ENCODE measurements at places on chromosomes 1 and 21. TPM values are rescaled to one million over a fixed set of nuclear protein-coding genes. Genes with fewer than 3 reads are reported as not detected.

DNA sequence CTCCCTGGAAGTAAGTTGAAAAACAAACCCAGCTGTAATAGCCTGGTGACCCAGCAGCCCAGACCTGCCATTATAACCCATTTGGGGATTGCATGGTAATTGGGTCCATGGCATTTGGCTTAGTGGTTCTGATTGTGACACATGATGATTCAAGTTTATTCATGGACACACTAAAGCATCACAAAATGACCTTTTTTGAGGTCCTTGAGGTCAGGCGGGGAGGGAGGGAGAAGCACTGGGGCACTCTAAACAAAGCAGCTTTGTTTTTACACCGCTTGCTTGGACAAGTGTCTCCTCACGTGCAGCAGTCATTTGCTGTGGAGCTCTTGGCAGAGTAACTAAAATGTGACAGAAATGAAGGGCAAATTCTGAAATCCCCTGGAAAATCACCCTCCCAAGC is 241.0 kb upstream of the SGIP1 start:
- DNase-seq = no peak

DNA sequence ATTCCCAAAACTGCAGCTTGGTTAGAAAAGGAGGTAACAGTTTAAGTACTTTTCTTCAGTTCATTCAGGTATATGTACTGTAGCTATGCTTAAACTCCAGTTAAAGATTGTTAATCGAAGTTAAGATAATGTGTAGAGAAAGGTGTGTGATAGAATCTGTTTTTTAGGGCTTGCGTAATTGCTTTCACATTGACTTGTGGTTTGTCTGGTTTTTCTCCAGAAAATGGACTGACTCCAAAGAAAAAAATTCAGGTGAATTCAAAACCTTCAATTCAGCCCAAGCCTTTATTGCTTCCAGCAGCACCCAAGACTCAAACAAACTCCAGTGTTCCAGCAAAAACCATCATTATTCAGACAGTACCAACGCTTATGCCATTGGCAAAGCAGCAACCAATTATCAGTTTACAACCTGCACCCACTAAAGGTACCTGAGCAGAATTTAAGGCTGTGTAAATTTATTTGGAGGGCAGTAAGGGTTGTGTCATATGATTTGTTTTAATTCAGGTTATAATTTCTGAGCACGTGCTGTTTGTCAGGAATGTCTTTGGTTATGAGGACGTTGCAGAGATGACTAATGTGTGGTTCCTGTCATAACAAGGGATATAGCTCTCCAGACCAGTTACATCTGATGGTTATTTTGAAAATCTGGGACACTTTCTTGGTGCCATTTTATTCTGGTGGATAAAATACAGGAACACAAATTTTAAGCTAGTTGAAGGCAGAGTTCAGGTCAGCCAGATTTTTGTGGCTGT is 26.0 kb downstream of the ATF6 start:
- DNase-seq = no peak

GRCh38 chr21:42234464-42235241 is 15.7 kb downstream of the ABCG1 start:
- DNase-seq = no peak

GRCh38 chr1:63327417-63328054 is 5.2 kb downstream of the FOXD3 start:
- peak; percentile 32 for DNase-seq

- no peak for DNase-seq
These were observed 167.4 kb downstream of the LRRC40 start for GRCh38 chr1:70038025-70038424.

GRCh38 chr21:26588446-26588845 is 15.4 kb upstream of the CYYR1 start:
- no peak for DNase-seq

DNA sequence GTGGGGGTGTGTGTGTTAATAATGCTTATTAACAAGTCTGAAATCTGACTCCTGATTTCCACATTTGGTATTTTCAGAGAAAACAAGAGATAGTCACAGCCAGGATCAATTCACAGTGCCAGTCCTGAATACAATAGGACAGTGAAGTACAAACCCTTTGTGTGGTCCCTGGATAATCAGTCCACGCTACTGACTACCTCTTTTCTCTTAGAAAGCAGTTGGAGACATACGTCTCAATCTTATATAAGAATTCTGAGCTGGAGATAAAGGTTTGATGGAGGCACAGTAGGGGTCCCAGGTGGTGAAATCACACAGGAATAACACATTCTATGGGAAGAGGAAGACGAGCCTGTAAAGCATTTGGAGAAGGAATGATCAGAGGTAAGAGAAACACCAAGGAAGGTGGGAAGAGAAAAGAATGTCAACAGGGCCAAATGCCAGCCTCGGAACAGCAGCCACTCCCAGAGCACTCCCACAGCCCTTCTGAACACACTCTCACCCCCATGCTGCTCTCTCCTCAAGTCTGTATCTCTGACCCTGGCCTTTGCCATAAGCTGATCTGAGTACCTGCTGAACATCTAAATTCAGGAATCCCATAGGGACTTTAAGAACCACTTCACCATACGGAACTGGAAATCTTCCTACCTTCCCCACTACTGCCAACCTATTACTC is 48.6 kb downstream of the TRAF5 start:
- DNase-seq = no peak

DNA sequence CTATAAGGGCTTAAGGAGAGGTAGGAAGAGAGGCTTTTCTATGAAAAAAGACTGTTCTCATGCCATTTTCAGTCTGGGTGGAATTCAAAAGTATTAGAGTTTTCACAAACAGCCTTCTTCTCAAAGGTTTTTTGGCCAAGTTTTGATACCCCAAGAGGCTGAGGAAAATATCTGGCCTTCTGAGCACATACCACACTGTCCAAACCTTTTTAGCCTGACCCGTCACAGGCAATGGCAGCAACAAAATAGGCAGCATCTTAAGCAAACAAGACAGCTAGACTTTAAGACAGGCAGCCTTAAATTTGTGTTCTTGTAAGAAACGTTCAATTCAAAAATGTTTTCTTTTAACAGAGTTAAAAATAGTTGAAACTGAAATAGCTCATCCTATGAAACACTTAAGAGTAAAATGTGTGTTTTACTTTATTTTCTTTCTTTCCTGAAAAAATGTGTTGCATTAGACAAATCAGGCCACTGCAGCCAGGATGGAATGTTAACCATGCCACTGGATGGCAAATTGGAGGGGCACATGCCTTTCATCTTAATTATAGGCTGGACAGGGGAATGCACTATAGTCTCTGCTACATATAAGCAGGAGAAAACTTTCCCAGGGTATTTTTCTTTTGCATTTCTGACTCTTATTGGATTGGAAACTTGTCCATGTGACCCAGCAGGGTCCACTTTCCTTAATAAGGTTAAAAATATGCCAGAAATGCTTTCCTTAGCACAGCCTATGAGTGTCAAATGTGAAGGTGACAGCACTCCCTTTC is 315.0 kb downstream of the TGFB2 start:
- DNase-seq = no peak

DNA sequence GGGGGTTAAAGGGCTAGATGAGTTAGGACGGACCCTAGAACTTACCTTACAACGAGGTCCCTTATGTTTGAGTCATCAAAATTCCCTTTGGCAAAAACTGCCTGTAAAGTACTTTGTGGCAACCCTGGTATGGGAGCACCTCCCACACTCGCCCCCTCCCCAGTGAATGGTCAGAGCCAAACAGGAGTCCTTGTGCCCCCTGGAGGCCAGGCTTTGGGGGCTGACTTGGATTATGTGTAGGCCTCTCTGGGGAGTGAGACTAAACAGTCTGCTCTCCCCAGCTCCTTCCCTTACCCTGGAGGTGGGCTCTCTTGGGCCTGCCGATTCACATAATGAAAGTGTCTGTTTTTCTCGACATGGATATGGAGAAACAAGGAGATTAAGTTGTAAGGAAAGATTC is 81.2 kb downstream of the ADCY10 start:
- no peak for DNase-seq

- no peak for DNase-seq
These were observed 185.6 kb upstream of the CAMK1G start for GRCh38 chr1:209397910-209398309.

DNA sequence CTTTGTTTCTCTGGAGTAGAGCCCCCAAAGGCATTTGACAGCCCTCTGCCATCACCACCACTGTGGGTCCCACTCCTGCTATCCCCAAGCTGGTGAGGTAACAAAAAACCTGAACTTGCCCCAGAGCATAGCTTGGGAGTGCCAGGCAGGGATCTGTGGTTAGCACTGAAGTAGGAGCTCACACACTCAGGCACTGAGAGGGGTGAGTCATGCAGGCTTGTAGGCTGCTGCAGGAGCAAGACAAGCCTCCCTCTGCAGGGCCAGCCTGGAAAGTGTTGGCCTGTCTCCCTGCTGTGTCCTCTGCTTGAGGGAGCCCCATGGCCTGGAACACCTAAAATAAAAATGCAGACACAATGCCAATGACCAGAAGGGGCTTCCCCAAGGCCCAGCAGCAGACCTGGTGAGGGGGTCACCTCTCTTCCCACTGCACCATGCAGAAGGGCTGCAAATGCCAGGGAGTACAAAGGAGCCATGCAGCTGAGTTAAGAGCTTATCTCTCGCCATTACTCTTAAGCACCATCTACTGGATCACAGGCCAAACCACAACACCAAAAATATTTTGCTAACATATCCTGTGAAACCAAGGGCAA is 108.9 kb upstream of the POGK start:
- DNase-seq = no peak

DNA sequence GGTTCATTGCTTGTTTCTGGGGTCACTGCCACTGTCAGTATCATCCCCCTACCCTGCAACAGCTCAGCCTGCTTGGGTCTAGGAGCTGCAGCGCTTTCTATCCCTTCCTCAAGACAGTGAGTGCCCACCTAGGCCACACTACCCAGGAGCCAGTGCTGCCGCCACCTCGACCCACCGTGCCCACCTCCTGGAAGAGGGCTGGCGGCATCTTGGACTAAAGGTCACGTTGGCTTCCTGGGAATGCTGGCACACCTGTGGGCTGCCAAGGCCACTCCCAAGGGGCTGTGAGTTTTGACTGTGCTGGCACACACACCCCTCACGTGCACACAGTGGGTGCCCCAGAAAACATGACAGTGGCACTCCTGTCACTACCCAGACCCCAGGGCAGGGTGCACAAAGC is 22.1 kb downstream of the CRYAA start:
- no peak for DNase-seq

- no peak for DNase-seq
These were observed 7.3 kb upstream of the SEC16B start for GRCh38 chr1:177977141-177977540.

DNA sequence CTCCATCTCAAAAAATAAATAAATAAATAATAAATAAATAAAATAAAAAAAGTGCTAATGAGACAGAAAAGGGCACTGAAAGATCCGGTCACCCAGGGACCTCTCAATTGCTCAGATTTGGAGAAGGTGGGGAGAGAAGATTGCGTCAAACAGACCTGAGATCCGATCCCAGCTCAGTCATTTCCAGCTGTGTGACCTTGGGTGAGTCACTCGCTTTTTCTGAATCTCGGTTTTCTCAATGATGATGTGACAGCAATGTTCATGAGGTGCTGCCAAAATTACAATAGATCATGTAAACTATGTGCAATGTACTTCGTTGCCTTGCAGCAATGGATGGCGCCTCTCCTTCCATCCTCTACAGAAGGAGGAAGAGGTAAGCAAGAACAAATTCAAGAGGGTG is 11.1 kb upstream of the MEF2D start:
- no peak for DNase-seq

DNA sequence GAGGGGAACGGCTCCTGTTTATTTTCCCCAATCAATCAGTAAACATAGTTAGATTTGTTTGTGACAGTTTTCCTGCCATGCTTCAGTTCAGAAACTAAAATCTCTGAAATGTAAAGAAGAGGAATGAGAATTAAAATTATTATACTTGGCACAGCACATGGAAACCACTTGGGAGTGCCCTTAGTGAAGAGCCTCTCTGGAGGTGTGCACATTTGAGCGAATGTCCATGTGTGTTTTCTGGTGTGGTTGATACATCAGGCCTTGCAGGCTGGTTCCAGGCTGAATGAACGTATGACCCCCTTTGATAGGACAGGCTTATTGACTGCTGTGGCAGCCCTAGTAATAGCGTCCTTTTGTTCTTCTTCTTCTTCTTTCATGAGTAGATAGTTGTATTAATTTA is 27.1 kb downstream of the C4BPA start:
- DNase-seq = no peak

- no peak for DNase-seq
These were observed 24.3 kb downstream of the ZMYND12 start for GRCh38 chr1:42431514-42431913.

DNA sequence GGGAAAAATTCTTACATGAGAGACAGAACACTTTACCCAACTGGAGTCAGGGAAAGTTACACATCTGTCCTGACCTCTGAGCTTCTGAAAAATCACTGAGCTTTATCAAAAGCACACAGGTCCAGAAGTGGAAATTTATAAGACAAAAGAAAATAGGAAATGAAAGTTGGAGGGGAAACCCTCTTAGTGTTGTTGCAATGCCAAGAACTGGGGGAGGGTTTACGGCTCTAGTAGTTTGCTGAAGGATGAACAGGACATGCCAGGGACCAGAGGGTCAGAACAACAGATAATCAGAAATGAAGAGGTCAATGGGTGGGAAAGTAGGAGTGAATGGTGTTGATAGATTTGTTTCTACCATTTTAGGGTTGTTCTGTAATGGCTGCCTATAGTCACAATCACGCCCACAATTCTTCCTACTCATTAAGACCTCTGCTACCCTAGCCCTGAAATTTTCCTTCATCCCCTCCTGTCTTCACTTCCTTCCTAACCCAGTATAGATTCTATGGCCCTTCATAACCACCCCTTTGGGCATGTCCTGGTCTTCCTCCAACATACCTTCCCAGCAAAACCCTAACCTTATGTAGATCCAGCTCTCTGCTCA is 30.3 kb upstream of the FMOD start:
- DNase-seq = no peak

DNA sequence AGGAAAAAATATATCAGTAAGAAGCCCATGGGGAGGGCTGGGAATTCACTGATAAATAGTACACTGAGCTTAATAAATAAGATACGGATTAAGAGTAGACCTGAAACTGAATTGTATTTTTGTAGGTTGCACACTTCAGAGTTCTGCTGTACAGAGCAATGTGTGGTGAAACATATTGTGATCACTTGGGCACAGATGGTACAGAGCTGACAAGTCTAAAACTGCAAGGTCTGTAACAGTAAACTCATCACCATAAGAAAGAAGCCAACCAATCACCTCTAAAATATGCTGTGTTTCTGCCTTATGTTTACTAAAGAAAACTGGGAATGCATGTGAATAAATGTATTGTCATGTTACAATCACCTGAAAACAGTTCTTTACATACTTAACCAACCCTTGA is 360.7 kb downstream of the MRPL39 start:
- DNase-seq = no peak

CGN gene
- total RNA-seq = 0.90 TPM

RHD gene
- 0.61 TPM for total RNA-seq

BMP8B gene
- 0.14 TPM for total RNA-seq

CLCA1 gene
- 0.14 TPM for total RNA-seq

ETV3L gene
- total RNA-seq = 0.14 TPM

DIO1 gene
- 0.05 TPM for total RNA-seq

TMOD4 gene
- 0.38 TPM for total RNA-seq

FTCD gene
- total RNA-seq = 0.09 TPM

CYP4A22 gene
- total RNA-seq = not detected

AMPD1 gene
- total RNA-seq = 0.05 TPM

All from thymus (tissue), 14 donors.